ENCODE measurements at places on chromosomes 7 and 10.

DNA sequence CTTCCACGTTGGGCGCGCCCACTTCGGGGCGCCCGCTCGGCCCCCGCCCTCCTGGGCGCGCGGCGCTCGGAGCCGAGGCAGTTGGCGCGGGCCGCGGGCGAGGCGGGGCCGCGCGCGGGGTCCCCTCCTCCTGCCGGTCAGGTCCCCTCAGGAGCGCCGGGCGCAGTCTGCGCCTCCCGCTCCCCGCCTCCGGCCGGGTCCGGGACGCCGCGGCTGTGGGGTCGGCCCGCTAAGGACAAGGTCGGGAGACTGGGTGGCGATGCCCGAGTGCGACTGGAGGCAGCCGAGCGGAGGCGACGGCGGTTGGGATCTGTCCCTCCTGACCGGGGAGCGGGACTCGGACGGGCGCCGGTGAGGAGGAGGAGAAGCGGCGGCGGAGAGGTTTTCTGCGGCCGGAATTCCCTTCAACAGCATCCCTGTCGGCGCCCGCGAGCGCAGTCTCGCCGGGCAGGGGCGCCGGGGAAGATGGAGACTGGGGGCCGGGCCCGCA is at the start of gene ATRNL1:
Gene ATRNL1 (plus strand): TSS at position 80 of the 490 bp plus-strand sequence. CDS start 386 bp downstream, at position 466.
- DNase-seq: no peak

DNA sequence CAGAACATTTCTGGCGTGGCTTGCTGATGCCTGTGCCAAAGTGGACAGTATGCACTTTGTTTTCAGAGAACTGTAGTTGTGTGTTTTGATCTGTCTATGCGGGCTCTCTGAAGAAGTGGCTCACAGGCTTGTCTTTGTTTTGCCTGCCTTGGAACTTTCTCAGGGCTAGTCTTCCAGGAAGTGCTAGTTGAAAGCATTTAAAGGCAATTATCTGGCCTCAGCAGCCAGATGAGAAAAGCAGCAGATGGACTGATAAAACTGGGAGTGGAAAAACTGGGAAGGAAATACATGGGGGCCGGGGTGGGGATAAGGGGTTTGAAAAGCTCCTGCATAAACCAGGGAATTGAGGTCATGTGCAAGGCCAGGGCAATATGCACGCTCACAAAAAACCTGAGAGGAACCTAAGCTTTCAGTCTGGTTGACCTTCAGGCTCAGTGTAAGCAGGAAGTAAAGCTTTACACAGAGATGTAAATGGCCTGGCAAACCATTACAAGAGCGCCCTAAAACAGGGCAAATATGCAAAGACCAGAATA is 94.5 kb downstream of the ZNF33B start:
- DNase-seq: no peak

DNA sequence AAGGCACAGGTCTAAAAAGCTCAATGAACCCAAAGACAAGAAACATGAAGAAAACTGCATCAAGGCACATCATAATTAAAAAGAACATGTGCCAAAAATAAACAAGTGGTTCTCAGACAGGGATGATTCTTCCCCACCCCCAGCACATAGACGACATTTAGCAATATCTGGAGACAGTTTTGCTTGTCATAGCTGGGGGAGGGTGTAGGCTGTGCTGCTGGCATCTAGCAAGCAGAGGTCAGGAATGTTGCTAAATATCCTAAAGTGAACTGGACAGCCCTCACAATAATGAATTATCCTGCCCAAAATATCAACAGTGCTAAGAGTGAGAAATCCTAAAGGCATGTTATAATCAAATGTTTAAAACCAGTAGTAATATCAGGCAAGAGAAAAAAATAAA is 122.6 kb downstream of the MICU1 start:
- no peak for DNase-seq

GRCh38 chr10:126205486-126206205 is 182.6 kb downstream of the ADAM12 start:
- no peak for DNase-seq

- DNase-seq: no peak
These were observed 29.2 kb downstream of the TACR2 start for GRCh38 chr10:69387500-69387899.

- DNase-seq: no peak
These were observed 46.1 kb upstream of the SLC35B4 start for GRCh38 chr7:134362587-134363483.

DNA sequence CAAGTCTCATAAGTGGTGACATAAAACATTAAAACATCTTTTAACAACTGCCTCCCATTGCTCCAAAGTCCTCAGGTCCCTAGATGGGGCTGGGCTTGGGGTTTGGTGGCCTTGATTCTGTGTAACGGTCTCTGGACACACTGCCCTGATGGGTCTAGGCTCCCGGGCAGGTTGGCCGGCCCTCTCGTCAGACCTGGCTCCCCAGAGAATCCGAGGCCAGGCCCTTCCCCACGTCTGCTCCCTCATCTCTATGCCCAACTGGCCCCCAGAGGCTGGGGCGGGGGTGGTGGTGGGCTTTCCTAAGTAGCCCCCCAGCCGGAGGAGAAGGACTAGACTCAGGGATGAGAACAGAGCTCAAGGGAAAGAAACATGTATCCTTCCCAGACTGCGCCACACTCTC is 31.5 kb upstream of the EFCAB10 start:
- no peak for DNase-seq

Data from activated CD4-positive, alpha-beta T cell treated with anti-CD3 and anti-CD28 coated beads, Interleukin-2, amount 50 U/mL, for 16 hours (primary cell).